Activated gamma-delta T cell treated with anti-CD3 and anti-CD28 coated beads, Interleukin-2, amount 50 U/mL, for 16 hours (primary cell): ENCODE measurements at places on chromosomes 13 and 19.

DNA sequence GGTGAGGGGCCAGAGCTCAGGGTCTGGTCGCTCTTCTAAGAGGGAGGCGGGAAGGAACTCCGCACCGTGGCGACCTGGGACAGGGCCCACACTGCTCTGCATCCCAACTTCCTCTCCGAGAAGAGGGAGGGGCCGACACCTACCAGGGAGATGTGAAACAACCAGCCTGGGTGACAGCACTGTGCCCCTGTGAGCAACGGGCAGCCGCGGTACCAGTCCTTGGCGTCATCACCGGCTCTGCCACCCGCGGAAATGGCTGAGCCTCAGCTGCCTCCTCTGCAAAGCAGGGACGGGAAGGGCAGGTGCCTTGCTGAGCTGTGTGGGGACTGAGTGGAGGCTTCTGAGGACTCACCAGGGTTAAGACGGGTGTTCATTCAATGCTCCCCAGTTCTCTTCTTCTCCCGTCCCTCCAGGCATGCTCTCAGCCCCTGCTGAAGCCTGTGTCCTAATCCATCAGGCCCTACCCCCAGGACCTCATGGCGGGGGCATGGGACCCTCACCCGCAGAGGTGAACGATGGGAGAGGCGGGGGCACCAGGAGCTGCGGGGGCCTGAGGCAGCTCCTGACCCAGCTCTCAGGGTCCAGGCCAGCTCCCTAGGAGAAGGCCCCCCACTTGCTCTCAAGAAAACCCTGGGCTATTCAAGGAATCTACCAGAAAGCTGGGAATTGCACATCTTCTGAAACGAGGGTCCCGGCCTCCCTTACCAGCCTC lies 9.3 kb downstream of the ZNF787 start:
- peak; percentile 18 for DNase-seq

- DNase-seq: peak; percentile 27
Measured at GRCh38 chr13:52127783-52128702, 830 bp downstream of the NEK5 start.

DNA sequence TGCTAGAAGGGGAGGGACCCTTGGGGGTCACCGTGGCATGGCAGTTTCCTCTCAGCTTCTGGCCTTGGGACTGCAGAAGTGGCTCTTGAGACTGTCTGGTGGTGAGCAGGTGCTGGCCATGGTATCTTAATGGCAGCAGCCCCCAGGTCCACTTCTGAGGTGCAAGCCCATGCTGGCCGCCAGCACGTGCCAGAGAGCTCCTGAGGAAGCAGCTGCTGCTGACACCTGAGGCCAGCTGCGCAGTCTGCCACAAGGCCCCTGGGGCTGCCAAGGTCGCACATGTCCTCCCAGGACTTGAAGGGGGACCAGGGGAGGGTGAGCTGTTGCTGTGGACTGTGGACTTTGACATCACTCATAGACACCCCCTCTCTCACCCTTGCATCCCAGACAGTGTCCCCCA lies 48.0 kb downstream of the NFIX start:
- no peak for DNase-seq

GRCh38 chr19:42349378-42350107 lies 24.1 kb downstream of the MEGF8 start:
- DNase-seq: no peak

DNA sequence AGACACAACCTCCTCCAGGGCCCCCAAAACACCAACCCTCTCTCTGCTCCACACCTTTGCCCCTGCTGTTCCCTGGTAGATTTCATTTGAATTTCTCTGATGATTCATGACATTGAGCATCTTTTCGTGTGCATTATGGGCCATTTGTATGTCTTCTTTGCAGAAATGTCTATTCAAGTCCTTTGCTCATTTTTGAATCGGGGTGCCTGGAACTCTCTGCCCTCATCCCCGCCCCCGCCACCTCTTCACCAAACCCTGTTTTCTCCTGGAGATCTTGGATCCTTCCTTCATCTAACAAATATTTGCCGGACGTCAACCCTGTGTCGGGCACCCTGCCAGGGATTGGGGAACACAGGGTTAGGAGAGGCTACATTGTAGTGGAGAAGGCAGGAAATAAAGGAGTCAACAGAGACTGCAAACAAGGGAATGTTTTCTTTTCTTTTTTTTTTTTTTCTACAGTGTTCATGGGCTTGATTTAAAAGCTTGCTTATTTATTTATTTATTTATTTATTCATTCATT lies 25.5 kb upstream of the SLC1A5 start:
- no peak for DNase-seq

DNA sequence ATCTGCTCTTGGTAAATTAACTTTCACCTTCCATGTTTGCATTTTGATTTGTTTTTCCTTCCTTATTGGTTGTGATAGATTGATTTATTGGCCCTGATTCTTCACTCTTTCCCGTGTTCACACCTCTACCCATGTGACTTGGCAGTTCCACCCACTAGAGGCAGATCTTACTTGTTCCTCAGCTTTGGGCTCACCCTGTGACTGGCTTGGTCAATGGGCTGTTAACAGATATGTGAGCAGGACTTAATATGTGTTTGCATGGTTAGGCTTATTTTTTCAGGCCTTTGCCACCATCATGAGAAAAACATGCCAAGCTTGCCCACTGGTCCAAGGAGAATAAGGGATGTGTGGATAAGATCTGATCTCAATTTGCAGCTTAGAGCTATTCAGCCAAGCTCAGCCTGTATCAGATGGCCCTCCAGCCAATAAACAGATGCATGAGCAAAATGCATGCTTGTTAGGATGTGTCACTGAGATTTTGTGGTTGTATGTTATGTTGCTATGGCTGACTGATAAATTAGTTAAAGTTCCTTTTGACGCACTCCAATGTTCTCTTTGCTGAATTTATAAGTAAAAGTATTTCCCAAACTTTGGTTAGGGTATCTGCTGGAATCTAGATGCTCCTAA lies 48.0 kb downstream of the RGCC start:
- DNase-seq: no peak

DNA sequence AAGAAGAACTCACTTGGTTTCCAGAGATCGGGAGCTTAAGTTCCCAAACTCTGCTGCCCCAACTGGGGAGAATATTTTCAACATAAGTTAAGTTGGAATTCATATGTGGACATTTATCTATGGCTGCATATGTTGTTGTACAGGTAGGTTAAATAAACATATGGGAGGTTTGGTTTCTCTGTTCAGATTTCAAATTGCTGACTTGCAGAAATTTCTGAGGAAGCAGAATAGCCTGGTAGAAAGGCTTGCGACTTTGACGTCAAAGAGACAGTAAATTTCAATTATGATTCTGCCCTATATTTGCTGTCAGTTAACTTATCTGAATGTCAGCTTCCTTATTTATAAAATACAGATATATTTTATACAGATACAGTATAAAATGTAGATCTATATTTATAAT lies 40.0 kb upstream of the TPP2 start:
- no peak for DNase-seq

DNA sequence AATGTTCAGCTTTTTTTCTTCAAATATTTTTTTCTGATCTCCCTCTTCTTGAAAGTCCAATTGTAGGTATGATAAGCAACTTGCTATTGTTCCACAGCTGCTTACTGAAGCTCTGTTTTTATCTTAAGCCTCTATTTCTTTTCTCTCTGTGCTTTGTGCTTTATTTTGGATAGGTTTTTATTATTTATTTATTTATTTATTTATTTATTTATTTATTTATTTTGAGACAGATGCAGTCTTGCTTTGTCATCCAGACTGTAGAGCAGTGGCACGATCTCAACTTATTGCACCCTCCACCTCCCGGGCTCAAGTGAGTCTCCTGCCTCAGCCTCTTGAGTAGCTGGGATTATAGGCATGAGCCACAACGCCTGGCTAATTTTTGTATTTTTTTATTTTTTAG lies 199.4 kb downstream of the KLF12 start:
- no peak for DNase-seq

GRCh38 chr19:584240-585001 lies 5.3 kb upstream of the HCN2 start:
- DNase-seq: peak; percentile 48
